ENCODE measurements at places on chromosomes 6 and 20.

- no peak for DNase-seq
Observed at GRCh38 chr20:35257175-35257909, 20.6 kb downstream of the MMP24OS start.

DNA sequence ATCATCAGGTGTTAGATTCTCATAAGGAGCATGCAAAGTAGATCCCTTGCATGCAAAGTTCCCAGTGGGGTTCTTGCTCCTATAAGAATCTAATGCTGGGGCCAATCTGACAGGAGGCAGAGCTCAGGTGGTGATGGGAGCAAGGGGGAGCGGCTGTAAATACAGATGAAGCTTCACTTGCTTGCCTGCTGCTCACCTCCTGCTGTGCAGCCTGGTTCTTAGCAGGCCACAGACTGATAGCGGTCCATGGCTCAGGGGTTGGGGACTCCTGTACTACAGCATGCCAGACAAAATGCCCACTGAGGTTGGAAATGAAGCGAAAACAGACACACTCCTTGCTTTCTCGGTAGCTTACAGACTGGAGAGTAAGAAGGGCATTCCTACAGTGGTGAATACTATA lies 386.8 kb downstream of the PLCB1 start:
- DNase-seq: no peak

DNA sequence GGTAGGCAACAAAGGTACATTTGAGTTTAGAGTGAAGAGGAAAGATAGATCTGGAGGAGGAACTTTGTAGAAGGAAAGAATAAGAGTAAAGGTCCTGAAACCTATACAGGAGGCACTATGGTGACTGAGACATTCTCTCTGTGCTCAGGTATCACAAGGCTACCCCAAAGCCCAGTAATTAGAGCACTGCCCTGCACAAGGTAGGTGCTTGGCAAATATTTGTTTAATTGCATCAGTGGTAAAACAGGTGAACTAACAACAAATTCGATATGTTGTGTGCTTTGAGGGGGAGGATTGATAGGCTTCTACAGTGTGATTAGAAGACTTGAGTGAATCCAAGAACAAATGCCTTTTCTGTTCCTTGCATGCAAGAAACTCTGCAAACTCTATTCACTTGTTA lies 6.8 kb upstream of the TSHZ2 start:
- DNase-seq: no peak

- no peak for DNase-seq
Observed at GRCh38 chr6:121932076-121932991, 467.1 kb upstream of the HSF2 start.

DNA sequence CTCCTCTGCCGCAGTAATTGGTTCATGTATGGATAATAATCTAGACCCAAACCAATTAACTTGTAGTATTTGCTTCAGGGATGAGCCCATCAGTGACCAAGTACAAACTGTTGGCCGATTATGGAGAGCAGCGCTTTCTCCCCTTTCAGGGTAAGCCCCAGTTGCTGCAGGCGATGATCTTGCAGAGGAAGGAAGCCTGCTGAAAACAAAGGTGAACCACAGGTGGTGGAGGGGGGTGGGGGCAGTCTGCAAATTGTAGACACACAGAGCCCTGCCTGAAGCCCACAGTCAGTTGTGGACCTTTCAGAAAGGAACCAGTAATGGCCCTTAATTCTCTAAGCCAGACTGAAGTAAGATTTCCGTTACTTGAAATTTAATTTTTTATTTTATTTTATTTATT lies 167.9 kb upstream of the JARID2 start:
- DNase-seq: no peak

DNA sequence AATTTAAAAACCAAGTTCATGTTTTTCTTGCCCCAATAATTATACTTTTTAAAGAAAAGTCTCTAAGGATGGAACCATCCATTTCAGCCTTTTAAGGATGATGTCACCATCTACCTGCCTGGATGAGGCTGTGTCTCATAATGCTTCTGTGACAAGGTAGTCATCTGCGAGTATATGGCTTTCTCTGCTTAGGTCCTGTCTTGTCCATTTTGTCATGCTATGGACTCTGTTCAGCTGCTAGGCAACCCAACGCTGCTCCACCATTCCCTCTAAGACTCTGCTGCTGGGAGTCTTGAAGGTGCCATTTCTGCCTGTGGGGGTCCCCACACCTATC lies 459.8 kb upstream of the RUNX2 start:
- DNase-seq: no peak

- no peak for DNase-seq
Observed at GRCh38 chr6:96631248-96631647, 68.3 kb downstream of the FHL5 start.

- DNase-seq: no peak
Observed at GRCh38 chr6:111620169-111620568, 14.5 kb upstream of the TRAF3IP2 start.

GRCh38 chr6:51893366-51893765 lies 194.0 kb downstream of the PKHD1 start:
- no peak for DNase-seq

- no peak for DNase-seq
Observed at GRCh38 chr6:20533746-20534294, 437 bp upstream of the CDKAL1 start.

DNA sequence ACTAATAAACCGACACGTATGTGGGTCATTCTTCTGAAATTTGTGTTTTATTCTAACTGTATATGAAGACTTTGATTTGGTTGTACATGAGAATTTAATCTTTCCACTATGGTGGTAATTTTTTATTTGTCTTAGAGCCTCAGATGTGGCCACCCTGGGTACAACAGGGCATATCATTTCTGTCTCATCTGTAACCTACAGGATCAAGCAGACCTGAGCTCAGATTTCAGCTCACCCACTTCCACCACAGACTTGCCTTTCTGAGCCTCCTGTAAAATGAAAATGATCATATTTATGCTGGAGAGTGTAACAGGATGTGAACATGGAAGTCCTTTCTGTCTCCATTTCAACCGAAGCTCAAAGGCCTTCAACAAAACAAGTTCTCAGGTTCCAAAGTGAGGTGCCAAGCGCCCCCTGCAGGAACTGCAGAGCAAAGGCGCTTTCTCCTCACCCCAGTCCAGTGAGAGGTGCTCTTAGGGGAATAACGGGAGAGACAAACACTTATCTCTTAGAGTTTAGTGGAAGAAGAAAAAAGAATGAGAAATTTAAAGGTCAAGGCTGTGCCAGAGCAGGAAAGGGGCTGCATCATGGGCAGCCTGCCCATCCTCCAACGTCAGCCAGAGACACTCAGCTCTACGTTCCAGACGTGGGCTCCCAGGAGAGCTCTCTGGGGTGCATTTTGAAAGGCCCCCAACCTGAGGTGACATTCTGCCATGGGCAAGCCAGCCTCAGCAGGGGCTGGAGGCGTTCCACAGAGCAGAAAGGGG lies 23.0 kb upstream of the CD24 start:
- peak; percentile 70 for DNase-seq

DNA sequence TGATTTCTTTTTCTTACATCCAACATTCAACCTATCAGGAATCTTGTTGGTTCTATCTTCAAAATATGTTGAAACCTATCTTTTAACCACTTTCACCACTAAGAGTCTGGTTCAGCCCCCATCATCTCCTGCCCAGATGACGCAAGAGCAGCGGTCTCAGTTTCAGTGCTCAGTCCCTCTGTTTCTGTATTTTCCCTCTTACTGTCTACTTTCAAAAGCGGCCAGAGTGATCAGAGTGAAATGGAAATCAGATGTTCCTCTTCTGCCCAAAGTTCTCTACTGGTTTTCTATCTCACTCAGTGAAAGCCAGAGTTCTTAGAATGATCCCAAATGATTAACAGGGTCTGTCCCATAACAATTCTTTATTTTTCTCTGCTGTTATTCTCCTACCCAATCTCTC lies 147.9 kb upstream of the PDE7B start:
- DNase-seq: no peak

GRCh38 chr20:5191829-5192569 lies 65.2 kb downstream of the CDS2 start:
- peak; percentile 74 for DNase-seq

DNA sequence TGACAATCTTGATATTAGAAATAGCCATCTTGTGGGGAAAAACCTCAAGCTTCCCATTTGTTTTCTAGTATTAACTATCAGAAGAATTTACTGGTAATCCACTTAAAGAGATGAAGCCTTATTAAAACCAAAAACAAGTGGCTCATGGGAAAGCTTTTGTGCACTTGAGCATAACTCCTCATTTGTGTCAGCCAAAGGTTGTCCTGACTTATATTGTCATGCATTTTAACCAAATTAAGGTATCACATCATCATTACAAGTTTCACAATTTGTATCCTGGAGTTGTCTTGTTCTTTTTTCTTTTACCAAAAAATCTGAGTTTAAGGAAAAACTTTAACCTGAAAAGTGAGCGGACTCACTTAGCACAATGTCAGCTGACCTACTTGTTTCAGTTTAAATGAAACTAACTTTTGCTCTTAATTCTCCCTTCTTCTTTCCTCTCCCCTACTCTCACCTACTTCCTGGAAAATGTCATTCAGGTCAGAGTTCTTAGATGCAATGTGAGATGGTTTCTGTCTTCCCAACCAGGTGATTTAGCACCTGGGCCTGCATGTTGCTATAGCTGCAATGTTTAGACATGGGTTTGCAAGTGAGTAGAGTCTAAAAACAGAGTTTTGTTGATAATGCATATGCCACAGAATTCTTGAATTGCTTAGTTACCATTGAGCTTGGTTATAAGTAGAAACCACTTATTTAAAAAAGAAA lies 82.8 kb downstream of the TNFAIP3 start:
- DNase-seq: peak; percentile 55

GRCh38 chr6:135209803-135210202 lies 28.7 kb downstream of the MYB start:
- DNase-seq: no peak

DNA sequence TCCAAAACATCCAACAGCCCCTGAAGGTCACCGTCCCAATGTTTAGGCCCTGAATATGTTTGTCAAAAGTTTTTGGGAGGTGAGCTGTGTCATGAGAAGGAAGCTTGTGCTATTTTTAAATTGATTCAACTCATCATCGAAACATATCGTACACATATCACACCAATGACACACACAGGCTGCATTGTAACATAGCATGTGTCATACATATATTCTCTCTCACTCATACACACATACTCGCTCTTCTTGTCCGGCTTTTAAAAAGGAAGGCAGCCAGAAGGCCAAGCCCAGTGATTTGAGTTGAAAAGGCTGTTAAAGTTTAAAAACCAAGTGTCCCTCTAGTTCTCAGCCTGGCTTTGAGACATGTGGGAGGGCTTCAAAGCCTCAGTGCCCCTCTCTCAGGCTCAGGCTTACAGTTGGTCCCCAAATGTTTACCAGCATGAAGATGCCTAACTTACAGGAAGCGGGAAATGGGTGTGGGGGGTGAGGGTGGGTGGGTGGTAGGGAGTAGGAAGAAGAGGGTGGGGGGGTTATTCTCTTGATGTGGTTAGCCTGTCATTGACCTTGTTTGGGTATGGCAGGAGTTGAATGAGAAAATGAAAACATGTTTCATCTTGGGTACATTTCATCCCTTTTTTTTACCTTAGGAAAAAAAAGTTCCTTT lies 3.3 kb upstream of the PRDM1 start:
- no peak for DNase-seq

- no peak for DNase-seq
Observed at GRCh38 chr20:45467861-45468260, 1.7 kb upstream of the WFDC2 start.

DNA sequence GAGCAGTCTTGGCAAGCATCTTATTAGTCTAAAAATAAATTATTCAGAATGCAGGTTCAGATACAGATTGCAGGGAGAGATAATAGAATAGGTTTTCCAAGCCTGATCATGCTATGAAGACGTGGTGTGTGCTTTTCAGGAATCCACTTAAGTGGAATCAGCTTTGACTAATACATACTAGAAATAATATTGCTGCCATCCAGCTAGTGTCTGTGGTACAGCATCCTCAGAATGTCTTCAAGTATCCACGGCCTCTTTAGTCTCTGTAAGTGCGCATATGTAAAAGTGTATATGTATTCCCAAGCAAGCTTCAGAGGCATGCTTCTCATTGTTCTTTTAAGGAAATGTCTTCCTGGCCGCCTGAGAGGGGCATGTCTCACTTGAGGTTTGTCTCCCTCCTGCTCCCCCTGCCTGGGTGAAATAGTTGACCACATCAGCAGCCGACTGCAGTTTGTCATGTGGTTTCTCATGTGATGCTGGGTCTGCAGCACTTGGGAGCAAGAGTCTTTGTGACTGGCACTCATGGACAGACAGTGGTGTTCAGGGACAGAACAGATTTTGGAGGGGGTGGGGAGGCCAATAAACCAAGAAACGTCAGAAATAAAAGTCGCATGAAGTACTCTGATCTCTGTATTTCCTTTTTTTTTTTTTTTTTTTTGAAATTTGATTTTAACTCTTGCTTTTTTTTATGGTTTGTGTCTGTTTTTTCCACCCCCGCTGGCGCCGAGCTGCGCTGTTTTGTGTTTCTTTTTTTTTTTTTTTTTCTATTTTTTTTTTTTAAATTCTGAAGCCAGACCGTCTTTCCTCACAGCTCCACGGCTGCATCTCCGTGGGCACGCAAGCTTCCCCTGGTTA lies 150.8 kb downstream of the PRL start:
- DNase-seq: no peak

DNA sequence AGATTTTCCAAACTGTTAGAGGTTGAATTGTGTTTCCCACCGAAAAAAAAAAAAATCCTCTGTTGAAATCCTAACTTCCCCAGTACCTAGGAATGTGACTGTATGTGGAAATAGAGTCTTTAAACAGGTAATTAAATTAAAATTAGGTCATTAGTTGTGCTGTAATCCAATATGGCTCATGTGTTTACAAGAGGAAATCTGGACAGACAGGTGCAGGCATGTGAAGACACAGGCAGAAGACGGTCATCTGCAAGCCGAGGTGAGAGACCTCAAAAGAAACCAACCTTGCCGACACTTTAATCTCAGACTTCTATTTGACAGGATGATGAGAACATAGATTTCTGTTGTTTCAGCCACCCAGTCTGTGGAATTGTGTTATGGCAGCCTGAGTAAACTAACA lies 28.6 kb upstream of the EZR start:
- DNase-seq: no peak

DNA sequence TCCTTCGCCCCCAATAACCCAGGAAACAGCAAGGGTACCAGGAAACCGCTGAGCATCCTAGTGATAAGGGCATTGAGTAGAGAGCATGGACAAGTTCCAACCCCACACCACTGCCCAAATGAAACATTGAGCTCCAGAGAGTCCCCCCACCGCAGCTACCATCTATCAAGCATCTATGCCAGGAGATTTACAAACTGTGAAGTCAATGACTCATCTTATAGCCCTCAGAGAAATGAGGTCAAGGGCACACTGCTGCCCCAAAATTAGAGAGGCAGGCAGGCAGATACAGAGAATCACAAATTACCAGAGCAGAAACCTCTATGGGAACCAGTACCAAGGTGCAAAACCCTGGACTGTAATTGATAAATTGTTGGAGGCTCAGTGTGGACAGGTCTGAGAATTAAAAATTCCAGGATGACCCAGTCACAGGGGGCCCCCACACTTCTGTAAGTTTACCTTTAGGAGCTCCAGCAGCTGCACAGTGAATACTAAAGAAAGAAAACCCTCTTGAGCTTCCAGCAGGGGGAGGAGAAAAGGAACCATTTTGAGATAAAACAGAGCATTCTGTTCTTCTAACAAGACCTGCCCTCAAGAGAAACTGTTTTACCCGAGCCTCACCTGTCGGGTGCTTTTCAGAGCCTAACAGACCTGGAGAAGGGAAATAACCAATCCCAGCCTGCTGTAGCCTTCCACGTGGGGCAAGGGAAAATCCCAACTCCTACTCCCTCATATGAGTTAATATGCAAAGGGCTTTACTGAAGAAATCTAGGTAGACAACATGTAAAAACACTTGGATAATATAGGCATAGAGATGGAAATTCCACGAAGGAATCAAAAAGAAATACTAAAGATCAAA lies 118.0 kb upstream of the ARID1B start:
- DNase-seq: no peak
